M059J (cell line): ENCODE measurements at places on chromosomes 1 and 21.

- DNase-seq, result no peak
Observed at GRCh38 chr1:46646331-46646730, 21.8 kb downstream of the ATPAF1 start.

DNA sequence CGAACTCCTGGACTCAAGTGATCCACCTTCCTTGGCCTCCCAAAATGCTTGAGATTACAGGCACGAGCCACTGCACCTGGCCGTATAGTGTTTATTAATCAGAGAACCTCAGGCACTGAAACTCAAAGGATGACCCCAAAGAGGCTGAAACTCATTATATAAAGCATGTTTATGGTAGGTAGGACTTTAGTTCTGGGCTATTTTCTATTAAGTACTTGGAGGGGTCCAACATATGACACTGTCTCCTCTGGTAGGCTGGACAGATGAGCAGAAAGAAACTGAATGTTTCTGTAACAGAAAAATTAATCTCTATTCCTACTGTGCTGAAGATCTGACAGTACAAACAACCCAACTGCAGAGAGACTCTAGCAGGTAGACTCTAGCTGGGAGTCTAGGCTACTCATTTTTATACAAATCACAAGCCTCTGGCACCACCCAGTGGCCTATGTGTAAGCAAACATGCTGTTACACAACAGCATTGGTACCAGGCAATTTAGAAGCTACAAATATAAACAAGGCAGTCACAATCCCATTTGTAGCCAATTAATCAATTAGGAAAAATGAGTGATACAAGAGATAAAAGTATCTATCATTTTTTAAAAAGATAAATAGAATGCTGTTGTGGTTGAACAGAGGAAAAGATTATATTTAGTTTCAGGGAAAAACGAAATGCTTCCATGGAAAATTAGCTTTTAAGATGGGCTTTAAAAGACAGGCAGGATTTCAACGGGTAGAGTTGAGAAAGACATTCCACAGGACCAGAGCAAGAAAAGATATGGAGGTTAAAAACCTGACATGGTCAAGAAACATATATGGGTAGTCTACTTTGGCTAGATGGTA, 10.4 kb downstream of the DCAF8 start:
- peak; percentile 79 for DNase-seq

DNA sequence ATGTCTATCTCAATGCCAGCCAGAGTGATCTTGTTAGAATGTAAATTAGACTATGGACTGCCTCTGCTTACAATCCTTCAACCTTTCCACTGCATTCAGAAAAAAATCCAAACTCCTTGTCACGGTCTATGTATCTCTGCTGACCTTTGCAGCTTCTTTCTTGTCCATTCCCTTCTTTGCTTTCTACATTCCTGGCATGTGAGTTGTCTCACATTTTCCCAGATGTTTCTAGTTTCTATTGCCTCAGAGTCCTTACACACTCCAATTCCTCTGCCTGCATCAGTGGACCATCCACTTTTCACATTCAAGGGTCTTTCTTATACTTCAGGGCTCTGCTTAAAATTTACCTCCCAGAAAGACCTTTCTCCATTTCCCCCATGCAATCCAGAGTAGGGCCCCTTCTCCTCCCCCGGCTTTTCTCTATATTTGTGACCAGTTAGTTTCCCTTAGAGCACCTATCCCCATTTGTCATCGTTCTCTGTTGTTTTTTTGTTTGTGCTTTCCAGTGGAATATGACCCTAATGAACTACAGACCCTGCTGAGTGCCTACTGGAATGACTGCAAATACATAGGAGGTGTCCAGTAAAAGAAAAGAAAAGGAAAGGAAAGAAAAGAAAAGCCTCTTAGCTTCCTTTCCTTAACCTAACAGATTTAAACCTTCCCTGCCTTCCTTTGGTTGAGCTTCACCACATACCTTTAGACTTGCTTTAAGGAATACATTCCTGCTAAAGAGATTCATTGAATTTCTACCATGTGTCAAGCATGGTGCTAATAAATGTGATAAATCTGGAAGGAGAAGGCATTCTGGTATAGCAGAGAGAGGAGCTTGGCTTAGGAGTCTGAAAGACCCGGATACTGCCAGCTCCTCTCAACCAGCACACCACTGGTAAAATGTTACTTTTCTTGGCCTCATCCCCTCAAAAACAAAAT, 102.0 kb downstream of the DIRAS3 start:
- DNase-seq, result peak; percentile 43

- peak; percentile 4 for DNase-seq
Observed at GRCh38 chr1:2821966-2822620, 20.6 kb upstream of the TTC34 start.

- DNase-seq, result no peak
Observed at GRCh38 chr1:157882580-157882979, 41.0 kb upstream of the CD5L start.

DNA sequence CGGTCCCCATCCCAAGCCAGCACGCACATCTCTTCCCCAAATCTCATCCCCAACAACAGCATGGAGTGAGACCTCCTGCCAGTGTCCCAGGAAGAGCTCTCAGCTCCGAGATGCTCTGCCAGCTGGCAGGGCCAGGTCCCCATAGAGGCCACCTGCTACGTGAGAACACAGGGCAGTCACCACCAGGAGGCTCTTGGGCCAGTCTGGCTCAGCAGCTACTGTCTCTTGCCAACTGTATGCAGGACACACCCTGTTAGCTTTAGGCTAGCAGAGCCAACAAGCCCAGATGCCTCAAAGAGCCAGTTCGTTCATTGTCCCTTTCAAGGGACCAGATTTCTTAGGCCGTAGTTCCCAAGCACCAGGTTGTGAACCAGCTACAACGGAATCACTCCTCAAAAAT, 36.9 kb downstream of the FBXO2 start:
- no peak for DNase-seq

DNA sequence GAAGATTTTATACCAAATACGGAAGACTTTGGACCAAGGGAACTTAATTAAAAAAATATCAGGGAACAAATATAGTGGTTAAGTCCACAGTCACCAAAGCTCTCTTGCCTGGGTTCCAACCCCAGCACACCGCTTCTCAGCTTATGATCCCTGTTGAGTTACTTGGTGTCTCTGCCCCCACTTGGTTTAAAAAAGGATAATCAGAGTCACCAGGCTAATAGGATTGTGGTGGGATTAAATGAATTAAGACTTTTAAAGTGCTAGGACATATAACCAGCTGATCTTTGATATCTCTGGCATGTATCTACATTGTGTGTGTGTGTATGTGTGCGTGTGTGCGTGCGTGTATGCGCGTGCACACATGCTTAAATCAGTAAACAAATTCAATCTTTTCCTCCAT, 474.7 kb upstream of the DAB1 start:
- no peak for DNase-seq

DNA sequence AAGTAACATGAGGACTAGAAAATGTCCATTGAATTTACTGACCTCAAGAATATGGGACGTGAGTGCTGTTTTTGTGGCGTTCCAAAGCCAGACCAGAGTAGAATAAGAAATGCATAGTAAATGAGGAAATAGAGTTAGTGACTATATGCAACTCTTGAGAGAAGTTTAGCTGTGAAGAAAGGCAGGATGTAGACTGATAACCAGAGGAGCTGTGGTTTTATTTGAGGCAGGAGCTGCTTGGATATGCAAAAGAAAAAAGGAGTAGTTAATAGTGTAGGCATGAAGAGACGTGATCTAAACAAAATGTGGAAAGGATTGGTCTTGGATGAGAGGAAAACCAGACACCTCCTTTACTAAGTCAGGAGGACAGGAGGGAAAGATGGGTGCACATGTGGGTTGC, 28.2 kb downstream of the DNAH14 start:
- DNase-seq, result no peak

DNA sequence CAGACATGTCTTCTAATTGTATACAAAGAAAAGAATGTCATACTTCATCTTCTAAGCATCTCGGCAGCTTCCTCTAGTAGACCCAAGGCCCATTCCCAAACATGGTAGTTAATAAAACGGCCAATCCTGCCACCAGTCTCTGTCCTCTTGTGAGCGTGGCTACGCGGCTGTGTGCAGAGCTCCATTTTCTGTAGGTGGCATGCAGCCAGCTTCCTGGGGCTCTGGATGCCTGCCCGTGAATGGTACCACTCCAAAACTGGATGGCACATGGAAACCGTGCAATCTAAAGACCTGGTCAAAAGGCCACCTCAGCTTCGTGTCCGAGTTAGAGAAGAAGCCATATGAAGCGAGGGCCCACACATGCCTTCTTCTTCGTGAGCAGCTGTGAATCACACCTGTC, 110.7 kb downstream of the SIPA1L2 start:
- no peak for DNase-seq

GRCh38 chr21:32717851-32718316, 9.9 kb downstream of the SYNJ1 start:
- peak; percentile 13 for DNase-seq

DNA sequence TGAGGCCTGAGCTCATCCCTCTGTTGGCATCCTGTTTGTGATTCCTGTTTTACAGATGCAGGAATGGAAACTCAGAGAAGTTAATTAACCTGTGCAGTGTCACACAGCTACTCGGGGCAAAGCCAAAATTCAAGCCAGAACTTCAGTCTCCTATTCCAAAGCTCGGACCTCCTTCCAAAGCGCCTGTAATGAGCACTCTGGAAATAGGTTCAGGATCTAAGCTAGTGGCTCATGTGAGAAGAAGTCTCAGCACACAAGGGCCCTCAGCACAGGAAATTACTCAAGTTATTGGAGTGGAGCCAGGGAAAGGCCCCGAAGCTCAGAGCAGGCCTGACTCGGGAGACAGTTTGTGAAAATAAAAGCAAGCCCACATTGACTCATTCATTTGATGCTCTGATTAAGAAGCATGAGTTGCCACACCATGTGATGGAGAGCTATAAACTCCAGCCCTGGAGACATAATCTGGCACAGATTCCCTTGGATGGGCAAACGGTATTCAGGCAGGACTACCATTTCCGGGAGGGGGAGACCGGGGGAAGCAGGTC, 50.6 kb upstream of the LYST start:
- peak; percentile 100 for DNase-seq

GRCh38 chr1:40606978-40607377, 58.5 kb downstream of the RIMS3 start:
- DNase-seq, result no peak

DNA sequence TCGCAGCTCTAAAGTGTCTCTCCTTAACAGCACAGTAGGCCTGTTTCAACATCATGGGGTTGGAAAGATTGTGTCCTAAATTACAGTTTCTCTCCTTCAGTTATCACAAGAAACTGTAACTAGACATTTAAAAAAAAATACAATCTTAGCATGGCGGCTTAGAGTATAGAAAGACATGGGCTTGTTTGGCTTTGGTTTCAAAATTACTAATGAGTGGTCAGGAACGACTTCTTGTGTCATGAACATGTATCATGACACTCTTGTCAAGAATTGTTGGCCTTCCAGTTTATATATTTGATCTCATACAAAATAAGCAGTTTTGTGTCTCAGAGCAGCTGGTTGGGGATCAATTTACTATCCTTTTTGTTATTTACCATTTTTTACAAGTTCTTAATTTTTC, 2.1 kb downstream of the GJA8 start:
- no peak for DNase-seq

DNA sequence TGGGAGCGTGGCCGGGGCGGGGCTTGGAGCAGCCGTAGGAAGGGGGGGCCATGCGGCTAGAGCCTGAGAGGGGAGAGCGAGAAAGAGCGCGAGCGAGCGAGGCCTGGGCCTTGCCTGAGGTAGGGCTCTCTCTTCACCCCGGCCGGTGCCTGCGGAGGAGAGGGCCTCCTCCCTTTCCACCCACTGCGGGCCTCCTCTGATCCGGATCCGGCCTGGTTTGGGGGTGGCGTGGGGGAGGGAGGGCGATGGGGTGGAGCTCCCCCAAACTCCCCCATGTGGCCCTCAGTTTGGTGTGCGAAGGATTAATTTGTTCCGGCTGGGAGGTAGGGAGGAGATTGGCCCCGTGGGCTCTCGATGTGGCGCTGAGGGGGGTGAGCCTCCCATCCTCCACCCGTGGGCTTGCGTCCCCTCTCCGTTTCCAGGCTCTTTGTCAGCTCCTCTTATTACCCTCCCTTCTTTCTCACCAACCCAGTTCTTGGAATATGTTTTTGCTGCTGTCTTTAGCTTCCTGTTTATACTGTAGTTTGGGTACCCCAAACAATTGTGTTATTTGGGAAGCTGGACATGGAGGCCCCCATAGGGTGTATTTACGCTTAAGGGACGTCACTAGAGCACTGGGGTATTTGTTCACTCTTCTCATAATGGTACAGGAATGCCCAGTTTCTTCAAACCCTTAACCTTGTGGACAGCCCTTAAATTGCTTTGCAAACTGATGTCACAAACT, 685 bp downstream of the UBAP2L start:
- DNase-seq, result peak; percentile 45

DNA sequence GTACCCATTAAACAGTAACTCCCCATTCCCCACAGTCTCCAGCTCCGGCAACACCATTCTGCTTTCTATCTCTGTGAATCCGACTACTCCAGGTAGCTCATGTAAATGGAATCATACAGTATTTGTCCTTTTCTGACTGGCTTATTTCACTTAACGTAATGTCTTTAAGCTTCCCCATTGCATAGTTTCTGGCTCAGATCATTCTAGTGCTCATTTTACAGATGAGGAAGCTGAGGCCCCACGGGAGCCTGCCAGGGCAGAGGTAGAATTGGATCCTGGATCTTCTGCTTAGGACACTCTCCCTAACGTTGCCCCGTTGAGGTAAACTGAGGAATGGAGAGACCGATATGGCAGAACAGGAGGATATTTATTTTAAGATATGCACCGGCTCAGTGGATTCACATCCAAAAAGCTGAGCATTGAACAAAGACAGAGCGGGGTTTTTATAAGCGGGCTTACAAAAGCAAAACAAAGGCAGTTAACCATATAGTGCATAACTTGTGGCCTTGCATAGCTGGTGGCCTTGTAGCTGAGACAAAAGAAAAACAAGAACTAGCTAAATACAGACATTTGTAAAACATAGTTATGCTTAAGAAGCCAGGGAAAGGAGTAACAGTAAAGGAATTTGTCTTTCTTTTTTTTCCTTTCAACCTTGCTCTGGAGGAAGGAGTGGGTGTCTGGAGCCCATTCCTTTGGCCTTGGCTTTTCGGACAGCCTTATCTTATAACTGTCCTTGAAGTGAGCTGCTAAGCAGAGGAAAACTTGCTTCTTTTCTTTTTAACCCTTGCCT, 15.3 kb upstream of the KLHDC8A start:
- no peak for DNase-seq

- no peak for DNase-seq
Observed at GRCh38 chr1:10920063-10920626, 92.3 kb upstream of the TARDBP start.

GRCh38 chr1:227707846-227708245, 27.3 kb downstream of the JMJD4 start:
- DNase-seq, result peak; percentile 18

- DNase-seq, result peak; percentile 71
Observed at GRCh38 chr1:61839679-61840078, 97.4 kb downstream of the PATJ start.

- no peak for DNase-seq
Observed at GRCh38 chr1:178092878-178093493, 918 bp upstream of the RASAL2 start.
